ENCODE measurements at places on chromosomes 6 and 20.

DNA sequence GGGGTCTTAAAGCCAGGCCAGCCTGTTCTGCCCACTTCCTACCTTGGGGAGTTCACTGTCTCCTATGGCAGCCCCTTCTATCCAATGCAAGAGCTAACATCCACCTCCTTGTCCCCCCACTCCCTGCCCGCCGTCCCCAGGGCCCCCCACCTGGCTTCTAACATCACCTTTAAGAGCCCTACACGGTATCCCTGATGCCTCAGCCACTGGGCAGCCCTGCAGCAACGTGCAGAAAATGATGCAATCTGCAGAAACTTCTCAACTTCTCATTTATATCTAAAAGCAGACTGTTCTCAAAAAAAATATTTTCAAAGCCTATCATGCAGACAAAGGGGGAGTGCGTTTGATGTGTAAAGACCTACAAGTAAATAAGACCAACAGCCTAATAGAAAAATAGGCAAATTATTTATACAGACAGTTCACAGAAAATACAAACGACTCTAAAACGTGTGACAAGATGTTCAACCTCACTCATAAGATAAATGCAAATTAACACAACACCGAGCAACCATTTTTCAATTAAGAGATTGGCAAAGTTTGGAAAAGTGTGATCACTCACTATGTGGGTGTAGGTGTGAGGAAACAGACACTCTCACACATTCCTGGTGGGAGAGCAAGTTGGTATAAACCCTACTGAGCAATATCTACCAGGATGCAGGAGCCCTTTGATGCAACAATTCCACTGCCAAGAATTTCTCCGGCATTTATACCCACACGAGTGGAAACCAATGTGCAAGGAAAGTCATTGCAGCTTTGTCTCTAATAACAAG is 15.1 kb upstream of the HCK start:
- no peak for DNase-seq

GRCh38 chr6:27531772-27532459 is 59.0 kb upstream of the ZNF184 start:
- DNase-seq = peak; percentile 0

- DNase-seq = no peak
These were observed 51.2 kb upstream of the PRND start for GRCh38 chr20:4670469-4670868.

GRCh38 chr6:138659998-138660397 is 113.6 kb upstream of the CCDC28A start:
- DNase-seq = no peak

- peak; percentile 36 for DNase-seq
These were observed 28.9 kb downstream of the STX7 start for GRCh38 chr6:132483779-132484679.

GRCh38 chr6:149566410-149567193 is 427 bp downstream of the GINM1 start:
- DNase-seq = peak; percentile 61

GRCh38 chr6:39923394-39923793 is 10.9 kb downstream of the MOCS1 start:
- no peak for DNase-seq

- no peak for DNase-seq
These were observed 53.1 kb downstream of the RBM24 start for GRCh38 chr6:17334265-17334664.
